Activated CD4-positive, alpha-beta T cell treated with anti-CD3 and anti-CD28 coated beads for 36 hours (primary cell): ENCODE measurements at places on chromosomes 12 and 14. TPM values are rescaled to one million over a fixed set of nuclear protein-coding genes. Genes with fewer than 3 reads are reported as not detected.

KLHL33 gene
- 0.05 TPM for total RNA-seq

ADAMTS20 gene
- not detected for total RNA-seq

CPNE6 gene
- not detected for total RNA-seq

TMEM260 gene
- 15.2 TPM for total RNA-seq

POTEM gene
- total RNA-seq, result not detected

SDR9C7 gene
- total RNA-seq, result not detected

LRP1 gene
- total RNA-seq, result 2.7 TPM

TPPP2 gene
- not detected for total RNA-seq

HOTAIR gene
- total RNA-seq, result not detected

PRB2 gene
- total RNA-seq, result not detected

BICD1 gene
- total RNA-seq, result 15.1 TPM

B3GNT4 gene
- 2.6 TPM for total RNA-seq

RNASE1 gene
- not detected for total RNA-seq

RPGRIP1 gene
- 0.21 TPM for total RNA-seq

MYG1 gene
- 68.8 TPM for total RNA-seq

BHLHE41 gene
- not detected for total RNA-seq

STAC3 gene
- 2.8 TPM for total RNA-seq

IL31 gene
- 4.0 TPM for total RNA-seq

C12orf75 gene
- 53.8 TPM for total RNA-seq

DEPDC4 gene
- 4.2 TPM for total RNA-seq

OVCH1 gene
- total RNA-seq, result not detected

AHNAK2 gene
- 0.07 TPM for total RNA-seq

GPR137C gene
- total RNA-seq, result 0.14 TPM

IRAK3 gene
- total RNA-seq, result 0.82 TPM

KRT79 gene
- total RNA-seq, result 0.09 TPM

ZNF891 gene
- total RNA-seq, result 2.1 TPM

ANKRD52 gene
- 31.0 TPM for total RNA-seq

POC1B gene
- total RNA-seq, result 31.1 TPM

SOX5 gene
- 0.88 TPM for total RNA-seq

RNF34 gene
- 64.2 TPM for total RNA-seq

BIN2 gene
- total RNA-seq, result 48.8 TPM

NTF3 gene
- total RNA-seq, result not detected

TMEM52B gene
- not detected for total RNA-seq

PRKD1 gene
- not detected for total RNA-seq

TPCN1 gene
- 37.0 TPM for total RNA-seq

RTN1 gene
- total RNA-seq, result not detected

P2RX7 gene
- 5.0 TPM for total RNA-seq

MRPL42 gene
- total RNA-seq, result 98.3 TPM

REC8 gene
- 25.6 TPM for total RNA-seq

SCNN1A gene
- not detected for total RNA-seq

CLEC12A gene
- not detected for total RNA-seq

PTGDR gene
- not detected for total RNA-seq

CRACR2A gene
- 19.2 TPM for total RNA-seq

TOMM20L gene
- not detected for total RNA-seq

PAPLN gene
- total RNA-seq, result 0.30 TPM

GSKIP gene
- total RNA-seq, result 12.1 TPM

MUCL1 gene
- not detected for total RNA-seq

TAS2R31 gene
- total RNA-seq, result 1.6 TPM

OR4E1 gene
- total RNA-seq, result 0.07 TPM

PTPRO gene
- total RNA-seq, result 0.46 TPM

TMEM19 gene
- 6.1 TPM for total RNA-seq

NPFF gene
- total RNA-seq, result not detected

MAP3K9 gene
- total RNA-seq, result 5.2 TPM

NDRG2 gene
- 7.0 TPM for total RNA-seq

ZFC3H1 gene
- 71.5 TPM for total RNA-seq

TMCC3 gene
- total RNA-seq, result 0.05 TPM
